ENCODE measurements at places on chromosomes 6 and 20. TPM values are rescaled to one million over a fixed set of nuclear protein-coding genes. Genes with fewer than 3 reads are reported as not detected.

Gene FOXP4
- 1.1 TPM for total RNA-seq

Gene STK38
- 21.3 TPM for total RNA-seq

Gene SLC4A11
- total RNA-seq: 0.38 TPM

Gene CFB
- total RNA-seq: 65.1 TPM

Gene C20orf144
- 0.28 TPM for total RNA-seq

Gene SRSF3
- total RNA-seq: 120 TPM

Gene SIRPG
- total RNA-seq: not detected

Gene CST2
- total RNA-seq: 6.9 TPM

Gene OOEP
- not detected for total RNA-seq

Gene GSTA2
- not detected for total RNA-seq

Gene EYS
- under 0.01 TPM for total RNA-seq

Gene ULBP3
- 16.7 TPM for total RNA-seq

Gene C6orf163
- total RNA-seq: 0.77 TPM

Gene GRIK2
- 1.1 TPM for total RNA-seq

Gene GRM1
- total RNA-seq: under 0.01 TPM

Gene ARHGAP40
- not detected for total RNA-seq

Gene FYN
- total RNA-seq: 118 TPM

Gene ANKRD66
- total RNA-seq: not detected

Gene RAB44
- under 0.01 TPM for total RNA-seq

Gene ADISSP
- 30.1 TPM for total RNA-seq

Gene OLIG3
- not detected for total RNA-seq

Gene TRIM10
- total RNA-seq: under 0.01 TPM

Gene TP53RK
- total RNA-seq: 13.2 TPM

Gene MYT1
- total RNA-seq: not detected

Gene F13A1
- not detected for total RNA-seq

Gene CPNE5
- not detected for total RNA-seq

Gene CDK5RAP1
- total RNA-seq: 23.4 TPM

Gene TNF
- not detected for total RNA-seq

Gene C6orf52
- 0.56 TPM for total RNA-seq

Gene HUS1B
- 0.77 TPM for total RNA-seq

Gene SLC35F1
- total RNA-seq: not detected

Gene HLA-DRB1
- total RNA-seq: 3.7 TPM

Gene TXLNB
- under 0.01 TPM for total RNA-seq

Gene RSPH4A
- under 0.01 TPM for total RNA-seq

Gene ZBP1
- total RNA-seq: not detected

Gene SPAG4
- 36.1 TPM for total RNA-seq

Data from regular cardiac myocyte (primary cell).